ENCODE measurements at places on chromosomes 7 and 10.

DNA sequence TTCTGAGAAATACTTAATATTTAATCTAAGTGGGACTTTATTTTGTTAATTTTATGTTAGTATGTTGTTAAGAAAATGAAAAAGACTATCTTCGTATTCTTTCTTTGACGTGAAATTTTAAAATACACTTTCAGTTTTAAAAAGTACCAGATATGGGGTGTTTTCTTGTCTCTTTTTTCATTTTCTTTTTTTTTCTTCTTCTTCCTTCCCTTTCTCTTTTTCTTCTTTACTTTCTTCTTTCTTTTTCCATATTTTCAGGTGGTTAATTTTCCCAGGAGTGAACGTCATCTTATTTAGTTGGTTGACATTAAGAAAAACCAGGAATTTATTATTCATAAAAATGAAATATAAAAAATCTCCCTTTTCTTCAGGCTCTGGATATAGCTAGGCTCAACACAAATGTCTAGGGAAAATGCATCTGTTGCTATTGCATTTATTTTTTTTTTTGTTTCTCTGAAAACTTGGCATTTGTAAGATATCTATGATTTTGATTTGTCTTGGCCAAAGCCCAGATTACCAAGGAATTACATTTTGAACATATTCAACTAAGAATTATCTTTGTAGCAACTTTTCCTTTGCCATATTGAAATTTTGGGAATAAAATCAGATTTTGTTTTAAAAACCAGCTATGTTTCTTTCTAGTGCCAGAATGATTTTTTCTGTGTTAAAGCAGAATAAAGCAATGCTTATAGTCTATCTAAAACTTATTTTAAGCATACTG is 241.3 kb upstream of the FOXP2 start:
- DNase-seq, result no peak

- no peak for DNase-seq
Observed at GRCh38 chr7:134809616-134810015, 30.2 kb downstream of the CALD1 start.

DNA sequence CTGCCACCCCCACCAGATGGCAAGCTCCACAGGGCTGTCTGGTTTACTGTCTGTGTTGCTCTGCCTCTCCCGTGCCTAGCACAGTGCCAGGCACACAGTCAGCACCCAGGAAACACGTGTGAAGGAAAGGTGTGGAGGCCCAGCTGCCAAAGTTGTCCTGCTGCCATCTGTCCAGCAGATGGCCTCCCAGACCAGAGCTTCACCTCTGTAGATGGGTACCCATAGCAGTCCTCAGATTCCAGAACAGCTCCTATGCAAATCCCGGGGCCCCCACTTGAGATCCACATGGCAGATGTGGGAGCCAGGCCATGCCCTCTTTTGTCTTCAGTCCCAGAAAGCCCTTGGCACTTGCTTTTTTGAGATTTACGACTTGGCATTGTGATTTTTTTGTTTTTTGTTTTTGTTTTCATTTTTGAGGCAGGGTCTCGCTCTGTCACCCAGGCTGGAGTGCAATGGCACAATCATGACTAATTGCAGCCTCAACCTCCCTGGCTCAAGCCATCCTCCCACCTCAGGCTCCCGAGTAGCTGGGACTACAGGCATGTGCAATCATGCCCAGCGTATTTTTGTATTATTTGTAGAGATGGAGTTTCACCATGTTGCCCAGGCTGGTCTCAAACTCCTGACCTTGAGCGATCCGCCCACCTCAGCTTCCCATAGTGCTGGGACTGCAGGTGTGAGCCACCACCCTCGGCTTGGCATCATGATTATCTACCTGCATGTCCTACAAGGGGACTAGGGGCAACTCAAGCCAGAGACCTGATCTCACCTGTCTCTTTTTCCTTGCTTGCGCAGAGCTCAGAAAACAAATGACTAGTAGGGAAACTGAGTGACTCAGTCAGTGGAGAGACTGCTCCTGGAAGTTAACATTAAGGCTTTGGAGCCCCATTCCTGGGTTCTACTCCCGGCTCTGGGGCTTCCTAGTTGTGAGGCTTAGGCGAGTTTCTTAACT is 16.9 kb upstream of the PALD1 start:
- DNase-seq, result no peak

DNA sequence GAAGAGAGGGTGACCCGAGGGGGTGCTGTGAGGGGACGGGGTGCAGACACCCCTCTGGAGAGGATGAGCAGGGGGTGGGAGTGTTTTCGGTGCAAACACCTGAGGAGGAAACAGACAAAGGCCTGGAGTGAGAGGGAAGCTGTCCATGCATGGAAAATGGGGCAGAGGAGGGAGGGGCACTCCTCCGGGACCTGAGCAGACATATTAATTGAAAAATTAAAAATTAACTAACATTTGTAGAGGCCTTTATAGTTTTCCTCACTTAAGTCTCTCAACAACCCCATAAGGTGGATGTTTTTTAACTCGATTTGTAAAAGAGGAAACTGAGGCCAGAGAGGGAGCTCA is 1.2 kb downstream of the VPS37D start:
- no peak for DNase-seq

DNA sequence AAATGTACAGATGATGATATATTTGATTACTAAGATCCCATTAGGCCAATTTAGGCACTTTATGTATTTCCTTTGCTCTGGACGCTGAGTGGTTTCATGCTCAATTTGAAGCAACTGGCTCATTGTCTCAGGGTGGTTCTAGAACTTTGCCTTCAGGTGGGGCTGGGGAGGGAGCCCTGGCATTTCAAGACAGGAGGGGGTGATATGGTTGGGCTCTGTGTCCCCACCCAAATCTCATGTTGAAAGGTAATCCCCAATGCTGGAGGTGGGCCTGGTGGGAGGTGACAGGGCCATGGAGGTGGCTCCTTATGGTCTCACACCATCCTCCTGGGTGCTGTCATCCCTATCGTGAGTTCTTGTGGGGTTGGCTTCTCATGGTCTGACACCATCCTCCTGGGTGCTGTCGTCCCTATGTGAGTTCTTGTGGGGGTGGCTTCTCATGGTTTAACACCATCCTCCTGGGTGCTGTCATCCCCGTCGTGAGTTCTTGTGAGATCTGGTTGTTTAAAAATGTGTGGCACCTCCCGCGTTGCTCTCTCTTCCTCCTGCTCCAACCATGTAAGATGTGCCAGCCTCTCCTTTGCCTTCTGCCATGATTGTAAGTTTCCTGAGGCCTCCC is 151.5 kb upstream of the KLF6 start:
- DNase-seq, result no peak

DNA sequence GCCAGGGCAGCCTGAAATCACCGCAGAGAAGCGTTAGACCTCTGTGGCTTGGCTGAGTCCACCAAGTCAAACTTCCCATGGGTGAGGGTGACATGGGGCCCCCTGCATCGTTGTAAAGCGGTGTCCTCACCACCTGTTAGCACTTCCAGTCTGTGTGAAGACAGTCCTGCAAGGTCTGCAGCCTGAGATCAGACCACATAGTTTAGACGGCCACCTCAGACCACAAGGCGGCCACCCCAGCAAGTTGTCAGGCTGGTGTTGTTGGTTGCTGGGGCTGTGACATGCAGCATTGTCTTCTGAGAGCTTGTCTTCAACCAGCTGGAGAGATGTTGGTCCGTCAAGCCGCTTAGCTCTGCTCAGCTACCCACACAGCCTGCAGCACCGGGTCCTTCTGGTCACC is 44.1 kb upstream of the TARP start:
- DNase-seq, result no peak

- DNase-seq, result no peak
Observed at GRCh38 chr10:86900955-86901354, 56.5 kb downstream of the MMRN2 start.

DNA sequence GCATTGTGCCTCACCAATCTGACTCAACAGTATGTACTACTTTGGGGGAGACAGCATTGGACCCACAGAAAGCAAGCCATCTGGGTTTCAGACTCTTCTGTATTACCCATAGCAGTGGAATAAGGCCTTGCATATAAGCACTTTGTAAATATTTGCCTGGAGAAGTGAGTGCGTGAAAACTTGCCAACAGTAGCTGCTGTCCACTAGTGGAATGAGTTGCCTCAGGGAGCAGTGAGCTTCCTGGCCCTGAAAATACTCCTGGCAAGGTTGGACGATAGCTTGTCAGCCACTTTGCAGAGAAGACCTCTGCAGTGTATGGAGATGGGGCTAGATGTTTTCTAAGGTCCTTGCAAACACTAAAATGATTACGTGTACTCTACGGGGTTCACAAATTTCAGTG is 21.6 kb downstream of the GARS1 start:
- DNase-seq, result no peak

DNA sequence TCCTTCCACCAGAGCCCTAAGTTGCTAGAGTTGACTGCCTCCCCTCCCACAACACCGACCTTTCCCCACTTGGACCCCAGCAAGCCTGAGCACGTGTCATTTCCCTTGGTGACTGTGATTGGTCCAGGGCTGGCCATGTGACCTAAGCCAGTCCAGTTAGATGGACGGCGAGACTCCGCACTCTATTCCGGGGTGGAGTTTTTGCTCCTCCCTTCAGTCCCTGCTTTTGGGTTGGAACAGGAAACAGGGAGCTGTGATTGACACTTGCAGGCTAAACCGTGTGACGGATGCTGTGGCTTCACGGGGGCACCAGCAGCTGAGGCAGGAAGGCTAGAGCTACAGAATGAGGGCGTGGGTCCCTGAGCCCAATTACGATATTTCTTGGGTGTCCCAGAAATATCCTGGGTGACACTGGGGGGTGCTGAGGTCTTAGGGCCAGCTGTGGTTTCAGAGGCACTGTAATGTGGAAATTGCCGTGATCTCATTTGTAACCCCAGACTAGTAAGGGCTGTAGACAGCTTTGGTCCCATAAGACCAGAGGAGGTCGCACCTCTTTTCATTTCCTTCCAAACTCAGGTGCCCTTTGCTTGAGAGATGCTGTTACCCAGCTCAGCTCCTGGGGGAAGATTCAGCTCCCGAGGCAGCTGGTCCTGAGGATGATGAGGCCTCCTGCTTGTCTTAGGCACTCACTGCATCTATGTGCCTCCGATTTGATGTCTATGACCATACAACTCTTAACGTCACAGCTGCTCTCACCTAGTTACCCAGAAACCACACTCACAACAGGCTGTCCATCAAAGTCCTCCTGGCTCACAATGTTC is 102.7 kb upstream of the NPTX2 start:
- DNase-seq, result no peak
